Transverse colon (tissue), 4 donors: ENCODE measurements at places on chromosomes 5 and 9. TPM values are rescaled to one million over a fixed set of nuclear protein-coding genes. Genes with fewer than 3 reads are reported as not detected.
A peak's percentile ranks its signal among the peaks of the same experiment; 100 is the strongest.

DNA sequence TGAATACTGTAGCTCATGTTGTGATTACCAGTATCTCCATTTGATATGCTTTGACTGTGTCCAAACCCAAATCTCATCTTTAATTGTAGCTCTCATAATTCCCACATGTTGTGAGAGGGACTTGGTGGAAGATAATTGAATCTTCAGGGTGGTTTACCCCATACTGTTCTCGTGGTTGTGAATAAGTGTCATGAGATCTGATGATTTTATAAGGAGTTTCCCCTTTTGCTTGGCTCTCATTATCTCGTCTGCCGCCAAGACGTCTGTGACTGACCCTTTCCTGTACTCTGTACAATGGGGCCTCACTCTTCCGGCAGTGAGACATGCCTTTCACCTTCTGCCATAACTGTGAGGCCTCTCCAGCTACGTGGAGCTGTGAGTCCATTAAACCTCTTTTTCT is 59.3 kb downstream of the TRIO start:
- H3K36me3 ChIP-seq: no peaks in the 10 kb centered on the region
- DNase-seq: peak; percentile 19
- H3K27ac ChIP-seq: peak overlapping the region; percentile 85
- peaks cover 63% of the 10 kb centered on the region for H3K4me1 ChIP-seq
- no peak overlapping the region for H3K4me3 ChIP-seq

DNA sequence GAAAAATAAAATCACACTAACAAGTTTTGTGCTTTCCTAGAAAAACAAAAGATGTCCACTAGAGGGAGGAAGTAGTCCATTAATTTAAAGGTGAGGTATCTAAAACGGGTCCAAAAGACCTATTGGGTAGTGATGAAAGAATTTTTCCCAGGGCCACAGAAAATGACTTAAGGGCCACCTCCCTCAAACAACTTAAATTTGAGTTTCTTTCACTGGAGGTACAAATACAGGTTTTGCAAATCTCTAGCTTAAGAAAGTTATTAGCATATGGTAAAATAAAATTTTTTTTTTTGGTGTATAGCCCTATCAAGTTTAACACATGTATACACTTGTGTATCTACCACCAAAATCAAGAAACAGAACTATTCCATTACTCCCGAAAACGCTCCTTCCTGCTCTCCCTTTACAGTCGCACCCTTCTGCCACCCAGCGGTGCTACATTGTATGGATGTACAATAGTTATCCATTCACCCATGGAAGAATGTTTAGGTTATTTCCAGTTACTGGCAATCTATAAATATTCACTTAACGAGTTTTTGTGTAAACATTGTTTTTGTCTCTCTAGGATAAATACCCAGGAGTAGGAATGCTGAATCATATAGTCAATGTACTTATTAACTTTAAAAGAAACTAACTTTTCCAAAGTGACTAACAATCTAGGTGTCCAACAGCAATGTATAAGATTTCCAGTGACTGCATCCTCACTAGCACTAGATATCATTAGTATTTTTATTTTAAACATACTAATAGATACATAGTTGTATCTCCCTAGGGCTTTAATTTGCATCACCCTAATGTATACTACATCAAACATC is 21.9 kb downstream of the DEPDC1B start:
- DNase-seq: peak; percentile 85
- no peaks in the 10 kb centered on the region for H3K27me3 ChIP-seq
- H3K36me3 ChIP-seq: no peaks in the 10 kb centered on the region
- peak overlapping the region; percentile 16 for H3K27ac ChIP-seq
- H3K4me3 ChIP-seq: no peak overlapping the region

DNA sequence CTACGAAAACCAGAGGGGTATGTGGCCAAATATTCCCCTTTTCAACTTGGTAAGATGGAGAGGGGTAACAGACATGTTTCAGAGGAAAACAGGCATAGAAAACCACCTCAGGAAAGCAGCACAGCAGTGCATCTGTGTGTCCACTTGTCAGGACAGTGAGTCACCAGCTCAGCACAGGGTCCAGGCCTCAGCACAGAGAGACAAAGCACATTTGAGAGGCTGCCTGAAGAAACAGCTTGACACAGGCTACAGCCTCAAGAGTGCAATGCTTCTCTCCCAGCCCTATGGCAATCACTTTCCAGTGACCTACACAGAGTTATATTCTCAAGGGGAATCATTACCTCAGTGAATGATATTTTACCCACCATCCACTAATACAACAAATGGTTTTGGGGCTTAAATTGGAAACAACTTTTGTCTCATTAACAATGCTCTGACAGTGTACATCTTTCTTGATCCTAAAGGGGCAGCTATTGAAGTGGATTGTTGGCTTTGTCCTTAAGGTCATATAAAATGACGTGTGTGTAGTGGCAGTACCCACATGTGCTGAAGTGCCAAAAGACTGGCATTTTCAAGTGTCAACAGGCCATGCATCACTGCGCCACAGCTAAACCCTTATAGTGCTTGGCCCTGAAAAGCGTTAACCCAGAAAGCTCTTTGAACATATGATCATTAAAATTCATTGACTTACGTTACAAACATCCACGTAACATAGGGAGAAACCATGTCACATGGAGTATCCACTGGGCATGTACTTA is 46.4 kb downstream of the ERMP1 start:
- no peaks in the 10 kb centered on the region for H3K27me3 ChIP-seq
- no peak overlapping the region for H3K27ac ChIP-seq
- H3K4me3 ChIP-seq: no peak overlapping the region
- no peaks in the 10 kb centered on the region for H3K36me3 ChIP-seq

BSPRY gene
- 9.0 TPM for total RNA-seq

DNA sequence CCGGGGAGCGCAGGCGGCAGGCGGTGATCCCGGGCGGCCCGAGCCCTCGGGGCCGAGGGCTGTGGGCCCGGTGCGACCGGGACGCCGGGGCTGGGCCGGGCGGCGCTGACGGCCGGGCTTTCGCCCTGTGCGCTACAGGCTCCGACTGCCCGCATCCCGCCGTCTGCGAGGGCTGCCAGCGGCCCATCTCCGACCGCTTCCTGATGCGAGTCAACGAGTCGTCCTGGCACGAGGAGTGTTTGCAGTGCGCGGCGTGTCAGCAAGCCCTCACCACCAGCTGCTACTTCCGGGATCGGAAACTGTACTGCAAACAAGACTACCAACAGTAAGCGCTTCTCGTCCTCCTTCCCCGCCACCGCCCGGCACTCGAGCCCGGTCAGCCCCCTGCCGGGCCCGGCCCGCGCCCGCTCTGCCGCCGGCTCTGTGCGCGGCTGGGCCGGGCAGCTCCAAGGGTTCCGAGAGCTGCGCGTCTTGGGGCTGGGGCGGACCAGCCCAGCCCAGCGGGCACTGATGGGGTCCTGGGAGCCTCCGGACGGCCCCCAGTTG is 1.6 kb downstream of the LMX1B start:
- H3K4me1 ChIP-seq: peaks cover 40% of the 10 kb centered on the region
- H3K4me3 ChIP-seq: no peak overlapping the region
- peak; percentile 22 for DNase-seq
- H3K27ac ChIP-seq: no peak overlapping the region

GRCh38 chr5:172151661-172152210 is 36.3 kb downstream of the STK10 start:
- DNase-seq: no peak
- H3K4me3 ChIP-seq: no peak overlapping the region
- H3K27me3 ChIP-seq: no peaks in the 10 kb centered on the region

DNA sequence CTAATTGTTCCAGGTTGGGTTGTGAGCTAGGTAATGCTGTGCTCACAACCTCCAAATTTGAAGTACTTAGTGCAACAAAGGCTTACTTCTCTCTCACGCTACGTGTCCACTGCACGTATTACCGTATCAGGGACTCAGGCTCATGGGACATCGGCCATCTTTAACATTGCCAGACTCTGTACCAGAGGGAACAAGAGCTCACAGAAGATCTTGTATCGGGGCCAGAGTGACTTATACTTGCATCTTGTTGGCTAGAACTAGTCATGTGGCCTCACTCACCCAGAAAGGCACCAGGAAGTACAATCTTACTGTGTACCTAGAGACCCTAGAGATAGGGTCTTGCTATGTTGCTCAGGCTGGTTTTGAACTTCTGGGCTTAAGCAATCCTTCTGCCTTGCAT is 81.1 kb upstream of the KLF9 start:
- H3K27me3 ChIP-seq: no peaks in the 10 kb centered on the region
- no peaks in the 10 kb centered on the region for H3K4me1 ChIP-seq
- no peak for DNase-seq
- no peak overlapping the region for H3K4me3 ChIP-seq
- H3K36me3 ChIP-seq: no peaks in the 10 kb centered on the region

DNA sequence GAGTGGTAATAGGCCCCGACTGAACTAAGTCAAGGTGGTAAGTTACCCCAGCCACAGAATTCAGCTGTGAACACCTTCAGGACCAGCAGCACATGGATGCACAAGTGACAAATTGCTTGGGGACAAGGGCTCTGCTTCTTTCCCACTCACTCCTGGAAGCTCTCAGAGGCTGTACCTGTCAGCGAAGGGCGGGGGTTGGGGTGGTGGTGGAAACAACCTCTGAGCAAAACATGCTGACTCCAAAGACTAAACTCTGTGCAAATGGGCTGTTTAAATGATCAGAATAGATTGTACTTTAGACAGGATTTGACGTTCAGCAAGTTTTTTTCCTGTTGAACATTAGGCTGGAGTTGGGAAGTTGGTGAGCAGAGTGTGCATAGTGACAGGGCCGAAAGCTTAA is 544.5 kb upstream of the ZNF608 start:
- no peaks in the 10 kb centered on the region for H3K36me3 ChIP-seq
- no peak for DNase-seq
- no peaks in the 10 kb centered on the region for H3K27me3 ChIP-seq
- no peaks in the 10 kb centered on the region for H3K4me1 ChIP-seq
- H3K27ac ChIP-seq: no peak overlapping the region
- H3K4me3 ChIP-seq: no peak overlapping the region

DNA sequence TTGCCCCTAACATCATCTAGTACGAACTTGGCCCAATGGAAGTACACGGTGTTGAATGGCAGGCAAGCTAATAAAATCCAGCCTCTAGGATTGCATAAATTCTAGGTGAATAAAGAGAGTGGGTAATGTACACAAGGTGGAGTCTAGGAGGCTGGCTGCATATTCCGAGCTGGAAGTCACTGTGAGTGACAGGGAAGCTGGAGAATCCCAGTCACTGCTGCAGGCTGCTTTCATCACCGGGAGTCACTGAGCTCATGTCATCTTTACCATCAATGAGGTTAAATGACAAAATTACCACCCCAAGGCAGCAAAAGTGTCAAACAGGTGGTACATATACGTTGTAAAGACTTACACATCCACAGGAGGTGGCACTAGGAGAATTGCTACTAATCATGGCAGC is 91.3 kb upstream of the HMHB1 start:
- no peaks in the 10 kb centered on the region for H3K4me1 ChIP-seq
- DNase-seq: no peak
- H3K4me3 ChIP-seq: no peak overlapping the region
- no peaks in the 10 kb centered on the region for H3K27me3 ChIP-seq
- no peaks in the 10 kb centered on the region for H3K36me3 ChIP-seq

- H3K27ac ChIP-seq: peak within 1 kb of the TSS; percentile 99
- no peaks in the 10 kb centered on the region for H3K27me3 ChIP-seq
- H3K36me3 ChIP-seq: no peaks in the 10 kb centered on the region
- no peak for DNase-seq
Measured at GRCh38 chr9:36399980-36400331, at the start of gene RNF38. Gene RNF38 (minus strand): TSS chr9:36400269. CDS start chr9:36400108, 161 bp downstream.

- DNase-seq: no peak
- no peaks in the 10 kb centered on the region for H3K36me3 ChIP-seq
- H3K27me3 ChIP-seq: no peaks in the 10 kb centered on the region
- H3K4me3 ChIP-seq: no peak overlapping the region
- no peak overlapping the region for H3K27ac ChIP-seq
- H3K4me1 ChIP-seq: peaks cover 21% of the 10 kb centered on the region
Measured at GRCh38 chr9:7153566-7153965, 395.8 kb downstream of the KDM4C start.

SPINK5 gene
- total RNA-seq: 3.0 TPM

DNA sequence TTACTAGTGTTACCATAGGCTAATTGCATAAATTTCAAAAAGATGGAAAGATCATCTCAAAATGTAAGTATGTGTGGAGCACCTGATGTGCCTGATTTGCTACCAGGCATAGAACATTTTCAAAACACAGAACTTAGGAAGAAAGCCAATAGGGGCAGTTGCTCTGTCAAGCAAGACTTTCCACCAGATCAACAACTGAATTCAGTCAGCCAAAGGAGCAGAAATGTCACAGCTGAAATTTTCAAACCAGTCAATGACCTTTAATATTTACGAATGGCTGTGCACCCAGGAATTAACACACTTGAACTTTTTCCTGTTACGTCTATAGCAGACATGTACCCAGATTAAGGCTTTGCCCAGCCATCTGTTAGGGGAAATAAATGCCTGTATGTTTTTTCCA is 452.8 kb upstream of the PTGER4 start:
- no peak for DNase-seq
- no peaks in the 10 kb centered on the region for H3K36me3 ChIP-seq
- no peak overlapping the region for H3K27ac ChIP-seq
- no peaks in the 10 kb centered on the region for H3K4me1 ChIP-seq

PDE6A gene
- total RNA-seq: 1.5 TPM

DDX4 gene
- not detected for total RNA-seq

DNA sequence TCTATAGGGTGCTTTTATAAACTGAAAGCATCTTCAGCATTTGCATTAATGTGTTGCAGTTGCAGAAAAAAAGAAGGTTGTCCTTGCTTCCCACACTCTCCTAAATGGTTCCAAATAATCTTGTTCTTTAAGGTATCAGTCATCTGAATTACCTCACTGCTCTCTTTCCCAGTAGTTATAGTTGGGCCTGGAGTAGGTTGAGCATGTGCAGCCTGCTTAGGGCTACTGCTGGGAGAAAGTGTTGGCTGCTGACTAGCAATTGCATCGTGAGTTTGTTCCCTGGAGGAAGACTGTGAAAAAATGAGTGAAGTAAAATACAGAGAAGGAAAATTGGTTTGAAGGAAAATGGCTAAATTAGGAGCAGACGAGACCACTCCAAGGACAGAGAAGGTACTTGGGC is 74.5 kb downstream of the PRR16 start:
- no peaks in the 10 kb centered on the region for H3K27me3 ChIP-seq
- no peak overlapping the region for H3K4me3 ChIP-seq
- no peak overlapping the region for H3K27ac ChIP-seq
- no peak for DNase-seq
- H3K36me3 ChIP-seq: no peaks in the 10 kb centered on the region

PCDHGA7 gene
- 3.3 TPM for total RNA-seq

- peaks cover 4% of the 10 kb centered on the region for H3K27me3 ChIP-seq
- no peak overlapping the region for H3K4me3 ChIP-seq
- peaks cover 42% of the 10 kb centered on the region for H3K4me1 ChIP-seq
- H3K36me3 ChIP-seq: no peaks in the 10 kb centered on the region
Measured at GRCh38 chr9:129322022-129322621, 144.1 kb upstream of the IER5L start.

GRCh38 chr5:1190278-1190677 is 11.1 kb upstream of the SLC6A19 start:
- peaks cover 7% of the 10 kb centered on the region for H3K4me1 ChIP-seq
- DNase-seq: no peak
- H3K36me3 ChIP-seq: no peaks in the 10 kb centered on the region

GRM6 gene
- not detected for total RNA-seq

LVRN gene
- total RNA-seq: 1.4 TPM

WNT8A gene
- not detected for total RNA-seq

JAK2 gene
- 8.0 TPM for total RNA-seq

OR13F1 gene
- total RNA-seq: not detected

RGS7BP gene
- not detected for total RNA-seq
